A549 treated with AZD2906 at 1 μM for 4 hours (cell line): ENCODE measurements at places on chromosomes 5 and 9. TPM values are rescaled to one million over a fixed set of nuclear protein-coding genes. Genes with fewer than 3 reads are reported as not detected.

OLFM1 gene
- total RNA-seq, result 9.1 to 10.9 TPM (median 9.8 TPM) in 5 replicates

RXRA gene
- 27.7 to 38.0 TPM (median 32.3 TPM) in 5 replicates for total RNA-seq

TMEM252 gene
- total RNA-seq, result not detected in 5 replicates

UGT3A1 gene
- total RNA-seq, result not detected in 5 replicates

MYMK gene
- total RNA-seq, result not detected in 5 replicates

FSTL4 gene
- total RNA-seq, result 4.1 to 5.1 TPM (median 4.9 TPM) in 5 replicates
